KBM-7 (cell line): ENCODE measurements at places on chromosomes 3 and 15.
A peak's percentile ranks its signal among the peaks of the same experiment; 100 is the strongest.

DNA sequence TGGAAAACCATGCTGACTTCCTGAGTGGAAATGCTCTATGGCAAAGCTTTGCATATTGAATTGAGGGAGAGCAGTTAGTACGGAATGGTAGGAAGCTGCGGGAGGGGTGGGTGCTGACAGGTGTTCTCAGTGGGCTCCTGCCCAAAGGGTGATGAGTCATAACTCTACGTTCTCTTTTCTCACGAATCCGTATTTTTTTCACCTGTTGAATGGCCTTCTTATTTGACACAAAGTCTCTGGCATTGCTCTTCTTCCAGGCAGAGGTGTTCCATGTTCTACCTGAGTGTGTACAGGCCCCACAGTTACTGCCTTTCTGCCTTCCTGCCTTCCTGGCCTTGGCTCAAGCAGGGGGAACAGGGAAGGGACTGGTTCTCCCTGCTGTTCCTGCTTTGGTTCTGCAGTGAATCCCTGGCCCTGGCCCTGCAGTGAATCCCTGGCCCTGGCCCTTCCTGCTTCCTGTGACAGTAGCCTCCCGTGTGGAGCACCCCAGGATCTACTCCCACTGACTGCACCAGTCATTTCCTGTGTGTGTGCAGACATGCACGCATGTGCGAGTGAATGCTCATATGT lies 31.9 kb downstream of the TRAK1 start:
- no peak for DNase-seq

- peak; percentile 89 for DNase-seq
Observed at GRCh38 chr15:43239732-43240491, 19.1 kb upstream of the EPB42 start.

DNA sequence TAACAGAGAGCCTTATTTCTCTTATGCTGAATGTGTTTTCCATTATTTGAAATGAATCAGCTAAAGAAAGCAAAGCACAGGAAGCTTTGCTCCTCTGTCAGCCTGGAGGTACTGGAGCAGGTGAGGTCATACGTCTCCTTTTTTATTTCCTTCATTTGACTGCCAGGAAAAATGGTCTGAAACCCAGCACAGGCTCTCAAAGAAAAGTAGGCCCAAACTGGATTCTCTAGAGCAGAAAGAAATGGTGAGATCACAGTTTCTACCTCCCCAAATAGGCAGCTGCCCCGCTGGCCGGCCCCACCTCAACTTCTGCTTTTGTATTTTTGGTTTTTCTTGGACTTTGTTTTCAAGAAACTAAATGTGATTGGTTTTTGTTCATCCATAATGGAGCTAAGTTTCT lies 95.1 kb downstream of the RPL39L start:
- DNase-seq = peak; percentile 85

DNA sequence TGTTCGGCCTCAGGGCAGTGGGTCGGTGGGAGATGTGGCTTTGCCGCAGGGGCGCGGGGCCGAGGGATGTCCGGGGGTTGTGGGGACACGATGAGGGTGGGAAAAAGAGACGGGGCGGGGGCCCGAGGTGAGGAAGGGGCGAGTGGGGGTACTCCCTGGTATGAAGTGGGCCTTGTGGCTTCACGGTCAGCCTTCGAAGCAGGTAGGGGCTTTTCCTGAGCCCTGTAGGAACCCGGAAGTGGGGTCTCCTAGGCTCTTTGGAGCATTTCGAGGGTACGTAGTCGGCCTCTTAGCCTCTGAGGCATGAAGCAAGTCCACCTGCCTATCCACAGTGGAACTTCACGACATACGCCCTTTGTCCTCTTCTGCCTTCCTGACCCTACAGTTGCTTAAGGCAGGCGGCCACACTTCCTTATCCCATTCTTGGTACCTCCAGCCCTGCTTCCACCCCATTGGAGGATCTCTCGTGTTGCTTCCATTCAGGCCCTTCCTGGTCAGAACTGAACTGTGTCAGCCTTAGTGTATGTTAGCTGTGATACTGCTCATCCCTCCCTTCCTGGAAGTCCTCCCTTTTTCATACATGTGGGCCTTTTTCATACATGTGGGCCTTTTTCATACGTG lies 389 bp downstream of the ARPC4 start:
- peak; percentile 47 for DNase-seq

- DNase-seq = no peak
Observed at GRCh38 chr3:14698601-14699244, 23.8 kb downstream of the C3orf20 start.

DNA sequence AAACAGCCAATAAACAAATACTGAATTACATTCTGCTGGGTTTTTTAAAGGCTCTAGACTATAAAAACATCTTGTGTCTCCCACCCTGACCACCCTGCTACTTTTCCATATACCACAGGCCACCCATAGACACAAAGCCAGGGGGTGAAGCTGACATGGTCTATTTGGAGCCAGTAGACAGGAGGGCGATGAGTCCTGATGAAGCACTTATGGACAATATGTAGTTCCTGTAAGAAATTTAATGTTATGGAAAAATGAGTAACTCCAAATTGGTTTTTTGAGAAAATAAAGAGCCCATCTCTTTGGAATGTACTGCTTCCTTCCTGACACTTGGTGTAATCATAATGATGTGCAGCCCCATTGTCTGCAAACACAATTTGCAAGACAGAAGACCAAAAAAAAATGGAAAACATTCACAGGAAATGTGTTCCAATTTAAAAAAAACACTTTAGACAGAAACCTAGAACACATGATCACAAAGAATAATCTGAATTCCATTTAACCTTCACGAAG lies 11.8 kb downstream of the SSR3 start:
- no peak for DNase-seq

- DNase-seq = no peak
Observed at GRCh38 chr3:146314871-146315270, 64.0 kb upstream of the PLSCR4 start.

DNA sequence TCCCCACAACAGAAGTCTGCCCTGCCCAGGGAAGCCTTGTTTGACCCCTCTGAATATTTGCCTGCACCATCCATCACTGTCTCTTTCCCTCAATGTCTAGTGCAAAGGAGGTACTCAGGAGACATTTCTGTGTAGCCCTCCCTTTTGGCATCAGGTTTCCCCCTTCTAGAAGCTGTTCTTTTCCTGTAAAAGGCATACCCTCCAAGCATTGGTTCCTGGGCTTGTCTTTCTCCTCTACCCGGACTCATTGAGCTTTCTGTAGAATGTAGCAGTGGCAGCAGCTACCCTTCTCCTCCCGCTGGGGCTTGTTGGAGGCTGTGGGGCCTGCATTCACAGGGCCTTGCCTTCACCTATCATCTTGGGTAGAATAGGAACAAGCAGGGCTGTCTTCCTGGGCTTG lies 63.5 kb downstream of the CTDSPL start:
- no peak for DNase-seq

DNA sequence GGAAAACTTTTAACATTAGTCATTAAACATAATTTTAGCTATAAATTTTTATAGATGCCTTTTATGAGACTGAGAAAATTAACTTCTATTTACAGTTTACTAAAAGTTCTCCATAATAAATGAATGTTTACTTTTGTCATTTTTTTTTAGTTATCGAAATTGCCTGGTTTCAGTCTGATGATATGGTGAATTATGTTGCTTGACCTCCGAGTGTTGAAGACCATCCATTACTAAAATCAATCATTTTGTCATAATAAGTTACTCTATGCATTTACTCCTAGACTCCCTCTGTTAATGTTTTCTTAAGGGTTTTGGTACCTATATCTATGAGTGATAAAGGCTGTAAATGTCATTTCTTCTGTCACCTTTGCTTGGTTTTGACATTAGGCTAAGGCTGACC lies 516.0 kb upstream of the ROBO1 start:
- DNase-seq = no peak

- DNase-seq = no peak
Observed at GRCh38 chr3:49244581-49245205, 32.3 kb downstream of the C3orf62 start.

- no peak for DNase-seq
Observed at GRCh38 chr3:73558727-73559075, 66.0 kb downstream of the PDZRN3 start.

DNA sequence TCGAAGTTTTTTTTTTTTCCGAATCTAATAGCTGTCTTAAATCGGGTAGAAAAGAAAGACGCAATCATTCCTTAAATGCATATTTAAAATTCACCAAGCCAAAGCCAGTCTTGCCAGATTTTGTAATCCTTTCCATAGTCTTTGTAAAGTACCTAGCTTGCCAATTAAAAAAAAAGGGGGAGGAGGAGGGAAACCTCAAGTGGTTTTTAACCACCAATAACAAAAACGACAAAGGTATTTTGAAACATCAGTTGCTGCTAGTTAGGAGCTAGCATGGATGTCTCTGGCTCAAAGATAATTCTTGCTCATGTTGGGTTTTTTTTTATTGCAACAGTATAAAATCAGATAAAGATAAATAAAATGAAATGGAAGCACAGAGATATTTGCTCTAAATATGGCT lies 187.9 kb downstream of the MECOM start:
- no peak for DNase-seq

GRCh38 chr3:186760141-186760833 lies 23.1 kb upstream of the EIF4A2 start:
- no peak for DNase-seq

DNA sequence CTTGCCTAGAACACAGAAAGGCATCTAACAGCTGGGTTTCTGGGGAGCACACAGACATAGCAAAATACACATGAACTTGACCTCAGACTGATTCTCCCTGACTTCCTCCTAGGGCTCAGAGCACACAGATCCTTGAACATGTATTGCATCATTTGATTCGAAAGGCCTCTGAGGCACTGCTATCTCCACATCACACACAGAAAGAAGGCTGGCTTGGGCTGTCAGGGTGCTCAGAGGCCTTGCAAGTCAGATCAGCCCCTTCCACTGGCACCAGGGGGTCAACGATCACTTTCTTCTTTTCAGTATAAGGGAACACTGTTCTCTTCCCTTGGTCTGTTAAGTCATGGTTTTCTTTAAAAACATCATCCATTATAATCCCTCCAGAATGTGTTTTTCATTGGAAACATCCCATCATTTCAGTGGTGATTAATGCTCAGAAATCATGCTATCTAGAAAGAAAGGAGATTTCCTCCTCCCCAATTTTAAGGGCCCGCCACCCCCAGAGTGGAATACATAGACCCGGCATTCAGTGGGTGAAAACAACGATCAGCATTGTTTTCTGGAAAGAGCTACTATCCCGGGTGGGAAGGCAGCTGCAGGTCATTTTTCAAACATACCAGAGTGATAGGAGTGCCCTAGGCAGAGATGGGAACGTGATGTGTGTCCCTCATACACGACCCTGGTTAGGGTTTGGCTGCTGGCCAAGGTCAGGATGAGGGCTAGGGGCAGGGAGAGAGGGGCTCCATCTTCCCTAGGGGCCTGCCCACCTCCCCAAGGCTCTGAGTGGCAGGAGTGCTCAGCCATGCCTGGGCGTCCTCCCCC lies 253.3 kb upstream of the LYSMD4 start:
- peak; percentile 17 for DNase-seq

GRCh38 chr3:119420196-119420595 lies 43.2 kb downstream of the TMEM39A start:
- DNase-seq = peak; percentile 7

- DNase-seq = no peak
Observed at GRCh38 chr3:41863024-41863423, 98.9 kb downstream of the ULK4 start.

DNA sequence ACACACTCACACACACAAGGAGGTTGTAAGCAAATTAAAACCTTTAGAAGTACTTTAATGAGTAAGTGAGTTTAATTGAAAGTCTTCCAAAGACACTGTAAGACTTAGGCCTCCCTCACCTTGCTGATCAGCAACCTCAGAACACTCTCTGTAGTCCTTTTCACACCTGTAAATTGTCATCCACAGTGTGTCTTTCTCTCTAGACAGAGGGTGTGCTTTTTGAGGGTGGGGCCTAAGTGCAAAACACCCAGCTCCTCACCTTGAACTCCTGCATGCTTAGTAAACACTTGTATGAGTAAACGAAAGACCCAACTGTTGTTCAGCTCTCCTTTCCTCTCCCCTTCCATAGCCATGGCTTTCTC lies 183.2 kb upstream of the IL12A start:
- DNase-seq = no peak

DNA sequence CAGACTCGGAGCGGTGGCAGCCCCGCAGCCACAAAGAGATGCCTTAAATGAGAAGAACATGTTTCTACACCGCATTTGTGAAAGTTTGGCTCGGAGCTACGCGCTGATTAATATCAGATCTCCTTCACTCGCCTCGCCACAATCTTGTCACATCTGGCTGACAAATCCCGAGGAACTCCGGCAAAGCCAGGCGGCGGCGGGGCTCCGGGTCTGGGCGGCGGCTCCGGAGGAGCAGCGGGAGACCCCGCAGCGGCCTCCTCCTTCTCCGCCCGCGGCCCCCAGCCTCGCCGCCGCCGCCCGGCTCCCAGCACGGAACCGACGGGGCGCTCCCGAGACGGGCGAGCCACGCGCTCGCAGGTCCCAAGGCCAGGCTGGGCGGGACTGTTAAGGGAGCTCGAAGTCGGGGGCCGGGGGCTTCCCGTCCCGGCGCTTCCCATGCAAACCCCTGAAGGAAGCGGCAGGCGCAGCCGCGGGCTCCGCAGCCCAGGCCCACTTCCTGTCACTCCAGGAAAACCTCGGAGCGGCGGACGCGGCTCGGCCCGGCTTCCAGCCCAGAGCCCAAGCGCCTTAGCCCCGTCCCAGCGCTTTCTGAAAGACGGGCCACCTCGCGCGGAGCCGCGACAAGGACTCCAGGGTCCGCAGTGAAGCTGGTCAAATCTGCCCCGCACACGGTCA lies 1.2 kb downstream of the BNC1 start:
- DNase-seq = no peak
